Thyroid gland (tissue), 4 donors: ENCODE measurements at places on chromosomes 13 and 19.
A peak's percentile ranks its signal among the peaks of the same experiment; 100 is the strongest.

GRCh38 chr13:66222926-66223325, 1007.2 kb downstream of the PCDH9 start:
- no peak for DNase-seq

DNA sequence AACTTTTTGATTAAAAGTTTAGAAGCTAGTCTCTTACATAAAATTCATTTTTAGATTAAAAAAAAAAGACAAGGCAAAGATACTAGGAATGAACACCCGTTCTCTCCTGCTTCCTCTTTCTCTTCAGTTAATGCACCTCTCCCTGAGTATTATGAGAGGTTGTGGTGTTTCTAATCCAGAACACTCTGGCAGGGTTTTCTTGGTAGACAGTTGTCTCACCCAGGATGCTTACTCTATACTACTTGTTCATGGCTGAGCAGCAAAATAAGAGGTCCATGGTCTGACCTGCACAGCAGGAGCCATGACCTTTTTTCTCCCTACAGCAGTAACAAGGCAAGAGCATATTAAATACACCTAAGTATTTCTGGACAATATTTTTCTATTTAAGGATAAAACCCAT, 62.0 kb downstream of the MICU2 start:
- peak; percentile 6 for DNase-seq

DNA sequence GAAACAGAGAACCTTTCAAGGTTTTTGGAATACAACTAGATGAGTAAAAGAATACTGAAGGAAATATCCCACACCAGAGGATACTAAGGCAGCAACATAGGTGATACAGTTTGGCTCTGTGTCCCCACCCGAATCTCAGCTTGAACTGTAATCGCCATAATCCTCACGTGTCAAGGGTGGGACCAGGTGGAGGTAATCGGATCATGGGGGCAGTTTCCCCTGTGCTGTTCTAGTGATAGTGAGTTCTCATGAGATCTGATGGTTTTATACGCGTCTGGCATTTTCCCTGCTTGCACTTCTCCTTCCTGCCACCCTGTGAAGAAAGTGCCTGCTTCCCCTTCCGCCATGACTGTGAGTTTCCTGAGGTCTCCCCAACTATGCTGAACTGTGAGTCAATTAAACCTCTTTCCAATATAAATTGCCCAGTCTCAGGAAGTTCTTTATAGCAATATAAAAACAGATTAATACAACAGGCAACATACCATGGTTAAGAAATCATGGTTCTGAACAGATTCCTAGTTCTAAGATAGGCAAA, 97.0 kb downstream of the ABCC4 start:
- DNase-seq = no peak

GRCh38 chr13:99657848-99658260, 156.6 kb downstream of the TM9SF2 start:
- DNase-seq = peak; percentile 14

- DNase-seq = no peak
Measured at GRCh38 chr13:24500977-24501376, 11.6 kb downstream of the PARP4 start.

GRCh38 chr13:48977286-48977625, 1.5 kb downstream of the FNDC3A start:
- no peak for DNase-seq

DNA sequence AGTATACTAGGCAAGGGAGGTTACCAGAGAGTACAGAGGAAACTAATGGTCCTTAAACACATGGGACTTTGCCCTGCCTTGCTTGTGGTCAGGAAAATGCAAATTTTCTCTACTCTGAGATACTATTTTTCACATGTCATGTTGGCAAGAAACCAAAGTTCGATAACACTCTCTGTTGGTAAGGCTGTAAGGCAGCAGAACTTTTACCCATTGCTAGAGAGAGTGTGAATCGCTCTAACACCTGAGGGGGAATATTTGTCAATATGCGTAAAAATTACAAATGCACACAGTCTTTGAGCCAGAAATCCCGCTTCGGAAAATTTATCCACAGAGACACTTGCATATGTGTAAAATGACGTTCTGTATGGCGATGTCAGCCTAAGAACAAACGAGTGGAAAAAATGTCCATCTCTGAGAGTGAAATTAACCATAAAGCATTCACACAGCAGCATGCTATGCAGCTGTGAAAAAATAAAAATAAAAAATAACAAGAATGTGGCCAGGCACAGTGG, 9.5 kb upstream of the RFX1 start:
- DNase-seq = no peak

DNA sequence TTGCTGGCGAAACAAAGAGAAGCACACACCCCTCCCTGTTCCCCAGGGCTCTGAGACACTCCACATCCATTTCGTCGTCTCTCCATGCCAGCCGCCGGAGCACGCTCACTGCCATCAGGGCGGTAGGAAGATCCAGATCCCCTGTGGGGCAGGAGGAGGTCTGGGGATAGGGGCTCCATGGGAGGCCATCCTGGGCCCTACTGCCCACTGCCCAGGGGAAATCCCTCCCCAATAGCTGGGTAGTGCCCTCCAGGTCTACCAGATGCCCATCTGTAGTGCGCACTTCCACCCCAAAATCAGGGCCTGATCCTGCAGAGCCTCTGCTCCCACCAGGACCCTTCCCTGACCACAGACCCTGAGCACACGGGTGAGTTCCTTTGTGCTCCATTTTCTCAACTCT, 80.3 kb downstream of the EFNB2 start:
- DNase-seq = peak; percentile 13

DNA sequence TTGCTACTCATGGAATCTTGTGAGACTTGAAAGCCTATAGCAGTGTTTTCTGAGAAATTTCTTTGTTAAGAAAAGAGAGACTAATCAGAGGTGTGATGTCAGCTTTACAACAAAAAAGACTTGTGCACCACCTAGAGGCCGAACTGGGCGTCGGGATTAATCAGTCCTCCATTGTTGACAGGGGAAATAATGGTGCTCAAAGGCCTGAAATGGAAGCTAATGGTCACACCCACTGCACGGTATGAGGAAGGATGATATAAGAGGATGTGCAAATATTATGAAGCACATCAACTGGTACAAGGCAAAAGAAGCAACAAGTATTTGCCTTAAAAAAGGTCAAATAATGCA, 480.2 kb upstream of the MIR17HG start:
- peak; percentile 76 for DNase-seq

DNA sequence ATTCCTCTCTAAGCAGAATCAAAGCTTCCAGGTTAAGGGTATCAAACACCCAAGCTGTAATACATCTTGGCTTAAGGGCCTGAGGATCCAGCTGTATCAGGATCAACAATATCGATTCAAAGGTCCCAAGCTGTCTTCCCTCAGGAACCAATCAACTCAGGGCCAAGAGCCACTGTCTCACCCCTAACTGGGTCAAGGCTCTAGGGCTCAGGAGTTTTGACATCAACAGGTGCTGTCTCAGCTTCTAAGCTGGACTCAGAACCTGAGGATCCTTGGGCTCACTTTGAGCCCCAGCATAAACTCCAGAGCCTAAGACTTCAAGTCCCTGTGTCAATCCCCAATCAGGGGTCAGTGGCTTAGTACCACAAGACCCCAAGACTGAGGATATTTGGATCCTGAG, 917 bp downstream of the FBXW9 start:
- no peak for DNase-seq

DNA sequence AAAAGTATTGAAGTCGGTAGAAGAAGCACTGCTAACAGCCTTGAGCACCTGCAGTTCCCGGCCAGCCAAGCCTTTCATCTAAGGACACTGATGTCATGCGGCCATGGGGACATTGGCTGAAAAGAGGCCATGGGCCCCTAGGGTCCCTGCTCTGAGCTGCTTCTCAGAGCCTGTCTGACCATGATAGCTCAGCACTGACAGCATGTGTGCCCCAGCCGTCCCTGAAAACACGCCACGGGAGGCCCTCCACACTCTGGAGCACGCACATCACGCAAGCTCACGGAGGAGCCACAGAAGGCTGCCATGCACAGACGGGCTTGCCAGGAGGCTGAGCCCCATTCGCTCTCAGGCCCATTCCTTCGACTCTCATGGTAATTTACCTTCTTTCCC, 51.8 kb downstream of the MLLT1 start:
- DNase-seq = no peak

- DNase-seq = no peak
Measured at GRCh38 chr13:77800219-77800618, 102.7 kb downstream of the SLAIN1 start.

DNA sequence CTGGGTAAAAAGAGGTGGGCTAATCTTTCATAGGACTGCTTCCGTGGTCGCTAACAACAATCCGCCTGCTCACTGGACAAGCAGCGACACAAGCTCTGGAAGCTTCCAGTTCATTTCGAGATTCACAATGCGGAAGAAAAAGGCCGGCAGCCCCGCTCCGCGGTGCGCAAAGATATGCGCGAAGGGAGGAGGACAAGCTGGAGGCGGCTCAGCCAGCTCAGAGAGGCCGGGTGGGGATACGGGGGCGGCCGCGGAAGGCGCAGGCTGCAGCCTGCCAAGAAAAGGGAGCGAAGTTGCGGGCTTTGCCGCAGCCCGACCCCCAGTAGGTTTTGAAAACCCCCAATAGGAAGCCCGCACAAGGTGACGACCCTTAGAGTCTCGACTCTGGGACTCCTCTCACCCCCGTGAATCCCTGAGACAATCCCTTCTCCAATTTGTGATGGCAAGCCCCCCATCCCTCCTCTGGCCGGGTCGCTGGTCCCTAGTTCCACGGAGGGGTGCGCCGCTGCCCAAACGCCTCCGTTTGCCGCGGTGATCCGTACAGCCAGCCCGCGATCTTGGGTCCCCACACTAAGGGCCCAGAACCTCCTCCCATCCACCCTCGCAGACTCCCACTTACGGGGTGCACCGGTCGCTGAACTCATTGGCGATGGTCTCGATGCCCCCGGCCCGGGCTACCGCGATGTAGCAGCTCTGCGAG, 697 bp downstream of the HSPH1 start:
- DNase-seq = peak; percentile 59

DNA sequence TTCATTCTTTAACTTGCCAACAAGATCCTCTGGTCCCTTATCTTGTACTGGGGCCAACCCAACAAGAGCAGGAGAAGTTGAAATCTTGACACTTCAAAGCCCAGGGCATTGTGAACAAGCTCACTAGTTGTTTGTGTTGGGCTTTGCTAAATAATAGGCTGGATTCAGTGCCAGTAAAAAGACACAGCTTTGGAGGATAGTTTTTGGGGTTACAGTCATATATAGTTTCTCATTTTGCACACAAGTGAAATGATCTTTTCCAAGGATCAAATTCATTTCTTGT, 30.3 kb upstream of the LRCH1 start:
- no peak for DNase-seq
